ENCODE measurements at places on chromosomes 3 and 15.

DNA sequence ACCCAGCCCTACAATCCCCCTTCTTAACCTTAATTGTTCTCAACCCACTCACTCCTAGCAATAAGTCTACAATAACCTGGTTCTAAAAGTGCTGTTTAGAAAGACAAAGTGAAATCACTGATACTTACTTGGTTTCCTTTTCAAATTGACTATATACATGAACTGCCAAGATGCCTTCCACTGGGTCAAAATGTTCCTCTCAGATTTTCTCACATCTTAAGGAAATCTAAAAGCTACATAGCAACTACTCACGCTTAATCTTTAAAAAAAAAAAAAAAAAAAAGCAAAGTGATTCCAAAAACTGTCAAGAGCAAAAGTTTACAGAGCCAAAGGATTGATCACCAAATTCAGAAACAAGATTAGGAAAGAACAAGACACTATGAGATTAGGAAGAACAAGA lies 68.7 kb upstream of the MAP4 start:
- no peak for DNase-seq

- DNase-seq = no peak
Measured at GRCh38 chr15:78370013-78370412, 29.9 kb downstream of the CRABP1 start.

DNA sequence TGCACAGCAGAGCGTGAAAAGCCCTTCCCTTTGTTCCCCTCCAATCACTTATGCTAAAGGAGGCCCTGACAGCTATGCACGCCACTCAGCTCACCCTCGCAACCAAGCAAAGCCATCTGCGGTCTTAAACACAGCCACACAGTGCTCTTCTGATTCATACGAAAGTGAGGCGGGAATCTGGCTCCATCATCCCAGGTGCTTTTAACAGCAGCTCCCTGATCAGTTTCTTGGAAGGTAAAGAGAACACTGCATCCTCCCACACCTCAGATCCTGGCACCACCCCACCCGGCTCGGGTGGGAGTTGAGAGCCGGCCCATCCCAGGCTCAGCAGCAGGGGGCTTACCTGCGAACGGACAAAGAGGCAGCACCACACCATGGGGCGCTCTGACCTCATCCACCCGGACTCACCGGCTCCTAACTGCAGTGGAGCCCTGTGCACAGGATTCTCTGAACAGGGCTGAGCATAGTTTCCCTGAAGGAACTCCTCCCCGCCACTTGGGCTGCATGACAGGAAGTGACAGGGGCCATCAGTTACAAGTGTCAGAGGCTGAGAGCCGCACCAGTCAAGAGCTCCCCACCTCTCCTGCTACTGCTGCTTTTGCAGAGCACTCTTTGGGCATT lies 114.3 kb upstream of the ARHGEF3 start:
- DNase-seq = no peak

DNA sequence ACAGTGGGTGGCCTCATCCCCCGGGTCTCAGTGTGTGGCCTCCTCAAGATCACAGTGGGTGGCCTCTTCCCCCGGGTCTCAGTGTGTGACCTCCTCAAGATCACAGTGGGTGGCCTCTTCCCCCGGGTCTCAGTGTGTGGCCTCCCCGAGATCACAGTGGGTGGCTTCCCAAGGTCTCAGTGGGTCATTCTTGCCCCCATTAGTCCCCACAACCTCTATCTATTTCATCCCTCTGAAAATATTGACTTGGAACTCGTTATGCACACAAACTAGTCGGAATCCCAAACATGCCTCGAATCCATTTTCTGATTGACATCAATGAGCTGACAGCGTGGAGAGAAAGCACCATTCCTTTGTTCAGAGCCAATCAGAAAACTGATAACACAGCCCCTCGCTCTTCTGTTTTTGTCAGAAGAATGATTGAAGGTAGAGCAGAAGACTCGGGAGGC lies 10.8 kb upstream of the SSUH2 start:
- no peak for DNase-seq

- DNase-seq = no peak
Measured at GRCh38 chr3:15345066-15345607, 12.8 kb upstream of the SH3BP5 start.

- DNase-seq = no peak
Measured at GRCh38 chr3:73623346-73623745, 1.4 kb downstream of the PDZRN3 start.

DNA sequence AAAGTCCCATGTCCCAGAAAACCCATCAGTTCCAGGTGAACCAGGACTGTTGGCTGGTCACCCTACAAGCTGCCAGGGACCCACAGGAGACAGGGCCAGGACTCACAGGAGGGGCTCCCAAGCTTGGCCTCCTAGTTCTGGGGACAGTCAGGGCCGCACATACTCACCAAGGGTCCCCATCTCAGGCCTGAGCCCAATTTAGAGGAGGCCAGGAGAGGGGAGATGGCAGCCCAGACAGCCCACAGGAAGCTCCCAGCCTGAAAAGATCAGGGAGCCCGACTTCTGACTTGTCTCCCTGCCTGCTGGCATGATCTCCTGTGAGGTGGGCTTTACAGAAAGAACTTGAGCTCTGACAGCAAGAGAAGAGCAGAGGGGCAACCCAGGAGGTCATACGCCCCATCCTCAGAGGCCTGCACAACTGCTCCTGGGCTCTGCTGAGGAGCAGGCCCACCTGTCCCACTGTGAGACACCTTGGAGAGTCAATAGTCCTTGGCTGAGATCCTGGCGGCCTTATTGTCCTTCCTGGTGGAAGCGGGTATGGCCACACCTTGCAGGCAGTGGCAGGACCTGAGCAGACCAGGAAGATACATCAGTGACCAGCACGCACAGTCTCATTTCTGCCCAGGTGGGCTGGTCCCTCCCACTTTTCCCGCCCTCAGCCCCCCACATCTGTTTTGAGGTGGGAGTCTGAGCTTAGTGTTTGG lies 2.5 kb upstream of the ISLR start:
- no peak for DNase-seq

DNA sequence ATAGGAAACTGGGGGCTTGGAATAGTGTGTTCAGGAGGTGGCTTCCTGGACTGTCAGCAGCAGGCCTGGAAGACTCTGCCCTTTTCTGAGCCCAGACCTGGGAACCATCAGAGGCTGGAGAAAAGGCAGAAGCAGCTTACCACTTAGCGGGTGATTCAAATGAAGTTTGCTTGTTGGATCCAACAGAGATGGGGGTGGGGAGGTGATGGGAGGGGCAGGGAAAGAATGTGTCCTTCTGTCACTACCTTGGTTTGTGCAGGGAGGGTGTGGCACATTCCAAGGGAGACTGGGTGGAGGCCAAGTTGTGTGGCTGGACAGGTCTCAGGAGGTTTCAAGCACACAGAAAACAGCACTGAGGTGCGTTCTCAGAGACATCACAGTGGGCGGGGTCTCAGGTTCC lies 58.8 kb downstream of the TRAK1 start:
- no peak for DNase-seq

DNA sequence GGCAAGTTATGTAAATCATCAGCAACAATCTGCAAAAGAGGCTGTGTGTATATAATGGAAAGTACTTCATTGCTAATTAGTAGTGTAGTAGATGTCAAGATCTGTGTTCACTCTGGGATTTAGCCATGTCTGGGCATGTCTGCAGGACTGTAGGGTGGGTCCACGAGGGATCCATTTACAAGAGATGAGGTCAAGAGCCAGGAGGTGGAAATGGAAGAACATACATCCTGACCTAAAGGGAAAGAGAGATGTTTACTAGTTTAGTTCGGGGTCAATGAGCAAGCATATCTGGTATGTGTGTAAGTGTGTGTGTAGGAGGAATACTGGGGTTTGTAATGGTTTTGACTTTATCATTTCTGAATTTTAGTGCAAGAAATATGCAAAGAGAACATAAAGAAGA lies 171.5 kb upstream of the NANOGP8 start:
- no peak for DNase-seq

DNA sequence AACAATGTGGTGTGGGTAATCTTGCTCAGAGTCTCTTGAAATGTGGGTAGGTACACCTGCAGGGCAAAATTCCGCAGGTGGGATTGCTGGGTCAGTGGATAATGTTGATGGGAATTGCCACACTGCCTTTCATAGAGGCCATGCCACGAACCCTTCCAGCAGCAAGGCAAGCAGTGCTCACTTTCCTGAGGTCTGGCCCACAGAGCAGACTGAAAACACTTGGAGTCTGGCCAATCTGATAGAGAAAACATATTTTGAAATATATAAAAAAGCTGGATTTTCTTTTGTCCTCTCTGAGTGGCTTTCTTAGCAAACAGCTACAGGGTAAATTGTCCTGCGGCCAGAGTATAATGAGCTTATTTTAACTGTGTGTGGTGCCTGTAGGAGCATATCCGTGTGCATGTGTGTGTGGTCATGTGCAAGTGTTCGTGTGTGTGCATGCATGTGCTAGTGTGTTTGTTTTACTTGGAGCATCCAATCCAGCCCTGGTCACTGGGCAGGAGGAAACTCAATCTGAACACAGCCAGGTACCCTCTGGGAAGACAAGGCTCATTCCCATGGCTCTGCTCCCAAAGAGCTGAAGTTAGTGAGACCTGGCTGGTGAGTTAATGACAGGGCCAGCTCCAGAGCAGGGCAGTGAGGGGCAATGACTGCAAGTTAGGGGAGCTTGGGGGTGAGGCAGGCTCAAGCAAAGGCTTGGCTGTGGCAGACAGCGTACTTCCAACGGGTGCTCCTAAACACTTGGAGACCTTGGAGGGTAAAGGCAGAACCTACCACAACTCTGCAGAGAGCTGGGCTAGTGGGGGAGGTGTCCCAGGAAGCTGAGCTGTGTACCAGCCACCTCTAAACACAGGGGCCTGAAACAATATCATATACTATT lies 91.3 kb downstream of the PLXNA1 start:
- no peak for DNase-seq

GRCh38 chr3:49017229-49017970 lies 980 bp downstream of the DALRD3 start:
- peak; percentile 61 for DNase-seq

DNA sequence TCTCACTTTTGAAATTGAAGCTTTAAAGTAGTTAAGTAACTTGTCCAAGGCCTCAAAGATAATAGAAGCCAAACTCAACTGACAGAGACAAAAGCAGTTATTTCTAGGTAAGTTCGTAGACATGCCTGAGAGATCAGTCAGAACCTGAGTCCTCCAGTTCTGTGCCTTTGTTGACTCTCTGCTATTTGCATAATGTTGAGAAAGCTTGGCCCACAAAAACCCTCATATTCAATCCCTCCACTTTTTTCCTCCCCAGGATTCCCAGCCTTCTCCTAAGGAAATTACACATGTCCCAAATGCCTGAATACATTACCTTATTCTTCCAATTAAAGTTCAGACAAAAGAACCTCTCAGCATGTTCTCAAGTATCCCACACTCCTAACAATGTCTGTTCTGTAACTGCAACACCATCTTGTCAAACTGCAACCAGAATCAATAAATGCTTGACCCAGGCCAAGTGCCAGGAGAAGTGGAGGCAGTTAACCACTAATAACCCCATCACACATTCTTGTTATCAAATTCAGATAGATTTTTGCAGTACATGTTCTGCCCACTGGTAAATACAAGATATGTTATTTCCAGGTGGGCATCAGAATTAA lies 217.8 kb downstream of the LRRC3B start:
- DNase-seq = no peak

DNA sequence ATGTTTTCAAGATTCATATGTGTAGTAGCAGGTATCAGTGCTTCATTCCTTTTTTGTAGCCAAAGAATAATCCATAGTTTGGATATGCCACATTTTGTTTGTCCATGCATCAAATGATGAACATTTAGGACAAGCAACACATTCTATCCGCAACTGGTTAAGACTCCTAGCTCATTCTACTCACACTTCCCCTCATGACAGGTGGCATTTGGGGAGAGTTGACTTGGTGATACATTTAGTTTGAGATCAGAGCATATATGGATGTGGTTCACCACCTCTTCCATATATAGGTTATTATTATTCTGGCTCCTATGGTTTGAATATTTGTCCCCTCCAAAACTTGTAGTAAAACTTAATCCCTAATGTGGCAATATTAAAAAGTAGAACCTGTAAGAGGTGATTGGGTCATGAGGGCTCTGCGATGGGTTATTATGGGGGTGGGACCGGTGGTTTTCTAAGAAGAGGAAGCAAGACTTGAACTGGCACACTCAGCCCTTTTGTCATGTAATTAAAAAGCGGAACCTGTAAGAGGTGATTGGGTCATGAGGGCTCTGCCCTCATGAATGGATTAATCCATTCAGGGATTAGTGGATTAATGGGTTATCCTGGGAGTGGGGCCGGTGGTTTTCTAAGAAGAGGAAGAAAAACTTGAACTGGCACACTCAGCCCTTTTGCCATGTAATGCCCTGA lies 75.3 kb upstream of the HRH1 start:
- no peak for DNase-seq

DNA sequence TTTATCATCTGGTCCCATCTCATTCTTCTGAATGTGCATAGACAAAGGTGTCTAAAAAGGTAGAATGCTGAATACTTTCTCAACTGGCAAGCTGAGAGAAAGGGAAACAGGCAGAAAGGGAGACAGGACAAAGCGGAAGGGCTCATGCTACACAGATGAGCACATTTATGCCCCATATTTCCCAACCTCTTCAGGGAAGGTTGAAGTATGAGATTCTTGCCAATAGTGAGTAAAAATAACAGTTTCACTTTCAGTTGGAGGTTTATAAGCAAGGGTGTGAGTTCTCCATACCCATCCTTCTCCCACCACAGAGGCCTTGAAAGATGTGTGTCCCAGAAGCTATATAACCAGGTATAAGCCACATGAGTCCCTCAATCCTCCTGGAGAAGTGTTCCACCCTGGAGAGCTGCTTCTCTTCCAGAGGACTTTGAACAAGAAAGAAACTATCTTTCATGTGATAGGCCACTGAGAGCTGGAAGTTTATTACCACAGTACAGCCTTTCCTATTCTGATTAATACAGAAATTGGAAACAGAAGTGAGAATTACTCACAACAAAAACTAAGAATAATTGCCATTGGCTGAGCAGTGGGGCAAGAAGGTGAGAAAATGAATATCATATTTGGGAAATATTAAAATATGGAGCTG lies 709.4 kb upstream of the NR2F2 start:
- no peak for DNase-seq

- DNase-seq = no peak
Measured at GRCh38 chr3:166714206-166714605, 665.9 kb downstream of the ZBBX start.

DNA sequence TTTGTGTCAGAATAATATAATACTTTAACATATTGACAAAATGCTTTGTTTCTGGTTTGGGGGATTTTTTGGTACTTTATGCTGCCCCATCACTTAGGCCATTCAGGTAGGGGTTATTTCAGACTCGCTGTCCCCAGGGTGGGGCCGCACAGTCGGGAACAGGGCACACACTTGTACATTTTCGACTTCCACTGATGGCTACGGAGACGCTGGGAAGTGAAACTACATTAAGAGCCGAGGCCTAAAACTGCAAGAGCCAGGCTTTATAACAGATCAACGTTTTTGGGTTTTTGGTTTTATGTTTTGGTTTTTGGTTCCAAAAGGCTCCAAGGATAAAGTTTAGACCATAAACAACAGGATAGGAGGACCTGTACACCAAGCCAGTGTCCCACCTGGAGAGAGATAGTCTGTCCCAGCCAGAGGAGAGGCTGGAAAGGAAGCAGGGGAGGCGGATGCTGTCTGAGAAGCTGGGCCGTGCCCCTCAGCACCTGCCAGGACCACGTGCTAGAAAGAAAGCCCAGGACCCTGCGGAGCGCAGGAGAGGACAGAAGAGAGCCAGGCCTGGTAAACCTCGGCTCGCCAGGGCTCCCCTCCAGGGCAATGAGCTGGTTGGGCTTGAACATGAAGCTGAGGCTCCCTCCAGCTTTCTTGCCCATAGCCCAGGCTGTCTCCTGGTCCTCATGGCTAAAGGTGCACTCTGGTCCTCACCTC lies 111.7 kb downstream of the CHSY1 start:
- no peak for DNase-seq

GRCh38 chr3:188266562-188267274 lies 112.8 kb downstream of the LPP start:
- DNase-seq = no peak

- DNase-seq = no peak
Measured at GRCh38 chr15:63553388-63553791, 43.8 kb upstream of the FBXL22 start.
